Stimulated activated CD4-positive, alpha-beta T cell treated with anti-CD3 and anti-CD28 coated beads, Interleukin-15, amount 100 ng/mL, for 48 hours (primary cell): ENCODE measurements at places on chromosomes 1 and 21.

DNA sequence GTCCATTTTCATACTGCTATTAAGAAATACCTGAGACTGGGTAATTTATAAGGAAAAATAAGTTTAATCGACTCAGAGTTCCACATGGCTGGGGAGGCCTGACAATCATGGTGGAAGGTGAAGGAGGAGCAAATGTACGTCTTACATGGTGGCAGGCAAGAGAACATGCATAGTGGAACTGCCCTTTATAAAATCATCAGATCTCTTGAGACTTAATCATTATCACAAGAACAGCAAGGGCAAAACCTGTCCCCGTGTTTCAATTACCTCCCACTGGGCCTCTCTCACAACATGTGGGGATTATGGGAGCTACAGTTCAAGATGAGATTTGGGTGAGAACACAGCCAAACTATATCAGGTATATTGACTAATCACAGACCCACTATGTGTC is 370.2 kb upstream of the USP24 start:
- DNase-seq: no peak

DNA sequence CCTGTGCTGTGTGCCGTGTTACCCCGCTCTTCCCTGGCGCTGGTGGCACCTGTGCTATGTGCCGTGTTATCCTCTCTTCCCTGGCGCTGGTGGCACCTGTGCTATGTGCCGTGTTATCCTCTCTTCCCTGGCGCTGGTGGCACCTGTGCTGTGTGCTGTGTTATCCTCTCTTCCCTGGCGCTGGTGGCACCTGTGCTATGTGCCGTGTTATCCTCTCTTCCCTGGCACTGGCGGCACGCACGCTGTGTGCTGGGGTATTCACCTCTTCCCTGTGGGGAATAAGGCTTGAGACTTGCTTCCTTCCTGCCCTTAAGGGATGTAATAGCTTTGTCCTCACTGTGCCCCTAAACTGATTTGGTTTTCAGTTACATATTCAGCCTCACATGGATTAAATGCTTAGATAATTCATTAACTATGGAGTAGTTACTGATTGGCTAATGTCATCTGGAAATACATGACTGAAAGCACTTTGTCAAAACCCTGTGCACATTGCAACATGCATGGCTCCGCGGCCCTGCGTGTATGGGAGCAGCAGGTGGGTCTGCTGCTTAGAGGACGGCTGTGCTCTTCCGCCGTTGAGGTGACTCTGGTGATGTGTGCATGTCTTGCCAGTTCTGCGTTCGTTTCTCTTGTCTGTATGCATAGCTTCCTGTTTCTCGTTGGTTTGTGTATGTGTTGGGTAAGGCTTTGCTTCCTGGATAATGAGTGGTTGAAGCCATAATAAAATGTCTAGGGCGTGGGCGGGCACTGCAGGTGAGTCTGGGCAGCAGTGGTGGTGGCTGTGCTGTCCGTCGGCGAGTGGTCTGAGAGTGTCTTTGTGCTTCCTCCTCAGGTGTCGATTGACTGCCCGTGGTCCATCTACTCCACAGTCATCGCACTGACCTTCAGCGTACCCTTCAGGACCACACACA is 17.9 kb upstream of the PWP2 start:
- DNase-seq: no peak

DNA sequence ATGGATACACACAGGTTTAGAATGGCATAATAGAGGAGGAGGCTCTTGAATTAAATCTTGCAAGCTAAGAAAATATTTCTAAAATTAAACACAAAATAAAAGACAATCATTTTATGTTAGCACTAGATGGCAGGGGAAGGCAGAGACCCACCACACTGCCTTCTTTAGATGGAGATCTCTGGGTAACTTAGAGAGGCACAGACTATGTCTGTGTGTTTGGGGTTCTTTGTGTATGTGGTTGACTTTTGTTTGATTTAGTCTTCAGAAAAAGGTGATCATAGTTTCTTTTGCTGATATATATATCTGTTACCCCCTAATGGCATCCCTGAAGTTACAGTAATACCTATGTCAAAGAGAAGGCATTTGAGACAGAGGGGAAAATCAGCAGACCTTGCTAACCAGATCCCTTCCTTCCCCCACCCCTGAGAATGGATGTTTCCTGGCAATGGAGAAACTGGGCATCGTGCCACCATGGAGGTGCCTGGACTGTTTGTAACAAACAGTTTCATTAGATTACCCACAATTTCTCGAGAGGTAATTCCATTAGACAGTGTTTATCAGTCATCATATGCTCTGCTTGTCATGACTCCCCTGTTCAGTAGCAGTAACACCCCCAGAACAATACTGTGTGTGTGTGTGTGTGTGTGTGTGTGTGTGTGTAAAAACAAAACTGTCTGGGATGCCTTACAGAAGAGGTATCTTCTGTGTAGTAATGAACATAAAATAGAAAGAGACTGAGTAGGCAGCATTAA is 228.3 kb upstream of the DEPDC1 start:
- DNase-seq: no peak

DNA sequence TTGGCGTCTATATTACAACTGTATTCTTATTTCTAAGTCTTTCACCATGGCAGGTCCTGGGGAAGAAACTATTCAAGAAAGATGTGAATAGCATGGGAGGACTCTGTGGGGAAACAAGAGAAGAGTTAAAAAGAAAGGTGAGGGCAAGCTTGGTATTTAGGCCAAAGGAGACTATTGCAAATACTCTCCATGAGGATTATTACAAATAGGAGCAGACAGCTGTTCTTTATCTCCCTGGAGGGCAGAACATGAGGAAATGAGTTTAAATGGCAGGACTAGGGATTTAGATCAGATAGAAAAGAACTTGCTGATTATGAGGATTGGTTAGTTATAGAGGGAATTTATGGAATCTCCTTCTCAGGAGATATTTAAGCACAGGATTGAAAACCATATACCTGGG is 186.8 kb downstream of the CDC7 start:
- DNase-seq: no peak

DNA sequence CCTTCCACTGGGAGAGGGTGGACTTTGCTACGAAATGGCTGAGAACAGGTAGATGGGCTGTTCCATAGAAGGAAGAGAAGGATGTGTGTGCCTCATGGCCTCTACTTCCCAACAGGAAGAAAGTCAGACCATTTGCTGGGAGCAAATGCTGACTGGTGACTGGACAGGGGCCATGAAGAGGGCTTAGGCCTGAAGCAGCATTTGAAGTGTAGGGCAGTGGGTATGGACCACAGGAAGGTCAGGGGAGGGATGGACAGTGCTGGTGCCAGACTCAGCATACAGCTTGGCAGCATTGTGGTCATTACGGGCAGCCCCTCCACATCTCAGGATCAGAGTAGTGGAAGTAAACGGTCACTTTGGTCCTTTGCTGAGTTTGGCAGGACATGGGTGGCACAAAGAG is 275.7 kb downstream of the MATN1 start:
- no peak for DNase-seq

- no peak for DNase-seq
These were observed 26.7 kb downstream of the NDC1 start for GRCh38 chr1:53811414-53811851.

DNA sequence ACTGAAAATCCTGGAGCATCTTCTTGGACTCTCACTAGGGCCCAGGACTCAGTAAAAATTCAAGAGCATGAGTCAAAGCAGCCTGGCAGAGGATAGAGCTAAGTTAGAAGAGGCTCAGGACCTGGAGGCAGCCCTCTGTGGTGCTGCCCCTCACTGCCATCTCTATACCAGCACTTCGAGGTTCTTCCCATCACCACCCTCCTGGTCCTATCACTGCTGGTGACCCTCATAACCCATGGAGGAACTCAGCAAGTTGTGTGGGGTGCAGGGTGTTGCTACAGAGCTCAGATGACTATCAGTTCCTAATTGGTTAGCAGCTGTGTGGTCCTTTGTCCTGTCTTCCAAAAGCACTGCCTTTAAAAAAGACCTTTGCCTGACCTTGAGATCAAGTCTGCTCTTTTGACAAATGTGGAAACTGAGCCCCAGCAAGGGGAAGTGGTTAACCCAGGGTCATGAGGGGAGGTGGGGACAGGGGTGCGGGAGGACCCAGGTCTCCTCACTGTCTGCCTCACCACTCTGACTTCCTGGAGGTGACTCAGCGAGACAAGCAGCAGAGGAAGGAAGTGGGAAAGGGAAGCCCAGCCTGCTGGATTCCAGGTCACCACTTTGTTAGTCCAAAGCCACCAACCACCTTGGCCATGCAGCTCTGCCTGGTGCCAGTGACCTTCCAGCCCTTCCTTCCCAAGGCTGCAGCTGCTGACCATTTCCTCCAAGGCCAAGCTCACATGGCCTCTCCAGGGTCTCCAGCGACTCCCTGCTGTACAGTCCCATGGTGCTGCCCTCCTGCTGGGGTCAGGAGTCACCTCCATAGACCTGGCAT is 199.4 kb upstream of the EDN2 start:
- no peak for DNase-seq

GRCh38 chr1:6092211-6092610 is 46.5 kb downstream of the KCNAB2 start:
- no peak for DNase-seq

DNA sequence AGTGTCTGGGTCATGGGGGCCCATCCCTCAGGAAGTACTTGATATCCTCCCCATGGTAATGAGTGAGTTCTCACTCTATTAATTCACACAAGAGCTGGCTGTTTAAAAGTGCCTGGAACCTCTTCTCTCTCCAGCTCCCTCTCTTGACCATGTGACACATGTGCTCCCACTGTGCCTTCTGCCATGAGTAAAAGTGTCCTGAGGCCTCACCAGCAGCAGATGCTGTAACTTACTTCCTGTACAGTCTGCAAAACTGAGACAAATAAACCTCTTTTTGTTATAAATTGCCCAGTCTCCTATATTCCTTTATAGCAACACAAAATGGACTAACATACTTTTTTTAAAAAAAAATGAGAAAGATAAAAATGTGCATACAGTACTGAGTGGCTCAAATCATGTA is 24.0 kb downstream of the PUM1 start:
- no peak for DNase-seq

GRCh38 chr1:41327383-41327999 is 33.7 kb upstream of the FOXO6 start:
- no peak for DNase-seq

- DNase-seq: peak; percentile 3
These were observed 100.7 kb upstream of the SPATA6 start for GRCh38 chr1:48572646-48573258.

DNA sequence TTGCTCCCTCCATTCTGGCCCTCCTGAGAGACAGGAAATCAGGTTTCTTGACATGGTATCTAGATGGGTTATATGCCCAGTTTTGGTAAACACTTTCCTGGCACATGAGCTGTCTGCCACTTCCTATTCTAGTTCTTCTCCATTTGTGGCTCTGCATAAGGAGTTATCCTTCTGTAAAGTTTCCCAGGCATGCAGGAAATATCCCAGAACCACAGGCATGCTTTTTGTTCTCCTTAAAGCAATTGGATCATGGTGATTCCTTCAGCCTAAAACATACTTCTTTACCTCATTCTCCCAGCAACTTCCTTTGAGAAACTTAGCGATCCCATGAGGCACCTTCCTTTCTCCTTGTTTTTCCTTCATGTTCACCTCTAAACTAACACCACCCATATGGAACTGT is 199.8 kb downstream of the CRB1 start:
- no peak for DNase-seq
